GM12891 (cell line): ENCODE measurements at places on chromosomes 7 and 10.

- no peak for DNase-seq
Observed at GRCh38 chr7:82393076-82393839, 50.3 kb downstream of the CACNA2D1 start.

- DNase-seq, result no peak
Observed at GRCh38 chr10:125448596-125448995, 234.4 kb downstream of the TEX36 start.

- no peak for DNase-seq
Observed at GRCh38 chr7:148209643-148210190, 380.8 kb upstream of the C7orf33 start.

- no peak for DNase-seq
Observed at GRCh38 chr10:30017966-30018365, 41.4 kb downstream of the JCAD start.

GRCh38 chr7:66145400-66146104, 30.9 kb downstream of the CRCP start:
- no peak for DNase-seq

GRCh38 chr7:50359258-50359994, 54.9 kb downstream of the IKZF1 start:
- no peak for DNase-seq

GRCh38 chr7:51301806-51302205, 14.8 kb downstream of the COBL start:
- no peak for DNase-seq

- DNase-seq, result no peak
Observed at GRCh38 chr10:12541446-12542067, 192.2 kb downstream of the CAMK1D start.

DNA sequence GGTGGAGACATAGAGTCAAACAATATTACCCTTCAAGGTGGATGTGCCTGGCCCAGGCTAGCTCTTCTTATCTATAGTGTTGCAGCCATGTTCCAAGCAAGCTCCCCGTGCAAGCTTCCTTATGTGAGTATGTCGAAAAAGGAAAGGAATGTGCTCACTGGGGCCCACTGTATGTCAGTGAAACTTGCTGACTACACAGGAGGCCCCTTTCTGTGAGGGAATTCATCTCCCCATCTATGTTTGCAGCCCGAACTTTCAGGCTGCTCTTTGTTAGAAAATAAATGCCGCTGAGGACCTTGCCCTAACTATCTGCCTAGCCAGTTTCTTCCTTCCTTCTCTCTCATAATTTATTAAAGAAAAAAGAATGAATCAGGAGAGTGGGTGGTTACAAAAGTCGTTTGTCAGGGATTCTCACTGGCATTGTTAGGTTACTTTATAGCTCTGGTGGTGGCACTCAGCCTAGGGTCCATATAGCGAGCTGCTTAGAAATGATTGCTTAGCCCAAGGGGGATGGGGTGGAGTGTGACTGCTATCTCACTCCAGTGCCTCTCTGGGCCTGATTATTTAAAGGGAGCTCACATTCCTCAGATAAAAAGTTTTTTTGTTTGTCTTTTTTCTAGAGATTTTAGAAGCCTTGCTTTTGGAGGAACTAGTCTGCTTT, 302.1 kb downstream of the ABCA13 start:
- no peak for DNase-seq

DNA sequence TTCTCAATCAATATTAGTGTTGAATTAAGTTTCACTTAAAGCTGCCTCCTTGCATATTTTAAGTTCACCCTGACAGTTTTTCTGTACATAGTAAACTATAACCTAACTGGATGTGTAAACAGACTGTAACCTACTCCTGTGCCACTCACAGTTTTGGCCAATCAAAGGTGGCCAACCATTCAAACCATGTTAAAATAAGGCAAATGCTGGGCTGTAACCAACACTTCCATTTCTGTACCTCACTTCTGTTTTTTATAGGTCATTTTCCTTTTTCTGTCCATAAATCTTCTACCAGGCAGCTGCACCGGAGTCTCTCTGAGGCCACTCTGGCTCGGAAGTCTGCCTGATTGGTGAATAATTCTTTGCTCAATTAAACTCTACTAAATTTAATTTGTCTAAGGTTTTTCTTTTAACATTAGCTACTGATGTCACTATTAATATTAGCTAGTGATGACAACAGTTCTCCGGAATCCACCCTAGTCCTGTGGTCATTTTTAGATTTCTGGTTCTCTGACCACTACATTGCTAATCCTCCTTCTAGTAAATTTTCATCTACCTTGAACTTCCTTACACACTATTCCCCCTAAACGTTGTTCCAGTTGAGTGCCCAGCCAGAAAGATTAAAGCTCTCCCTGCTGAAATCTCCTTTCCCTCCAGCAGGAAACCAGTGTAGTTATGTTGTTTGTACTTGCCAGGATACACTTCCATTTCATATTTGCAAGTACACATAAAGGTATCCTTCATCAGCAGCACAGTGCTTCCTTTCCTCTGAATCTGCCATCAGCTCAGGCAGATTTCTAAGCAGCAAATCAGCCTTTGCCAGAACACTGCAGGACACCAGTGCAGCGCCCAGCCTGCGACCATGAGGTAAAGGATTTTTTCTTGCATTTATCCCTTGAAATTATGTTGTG, 18.6 kb upstream of the IFIT2 start:
- no peak for DNase-seq

DNA sequence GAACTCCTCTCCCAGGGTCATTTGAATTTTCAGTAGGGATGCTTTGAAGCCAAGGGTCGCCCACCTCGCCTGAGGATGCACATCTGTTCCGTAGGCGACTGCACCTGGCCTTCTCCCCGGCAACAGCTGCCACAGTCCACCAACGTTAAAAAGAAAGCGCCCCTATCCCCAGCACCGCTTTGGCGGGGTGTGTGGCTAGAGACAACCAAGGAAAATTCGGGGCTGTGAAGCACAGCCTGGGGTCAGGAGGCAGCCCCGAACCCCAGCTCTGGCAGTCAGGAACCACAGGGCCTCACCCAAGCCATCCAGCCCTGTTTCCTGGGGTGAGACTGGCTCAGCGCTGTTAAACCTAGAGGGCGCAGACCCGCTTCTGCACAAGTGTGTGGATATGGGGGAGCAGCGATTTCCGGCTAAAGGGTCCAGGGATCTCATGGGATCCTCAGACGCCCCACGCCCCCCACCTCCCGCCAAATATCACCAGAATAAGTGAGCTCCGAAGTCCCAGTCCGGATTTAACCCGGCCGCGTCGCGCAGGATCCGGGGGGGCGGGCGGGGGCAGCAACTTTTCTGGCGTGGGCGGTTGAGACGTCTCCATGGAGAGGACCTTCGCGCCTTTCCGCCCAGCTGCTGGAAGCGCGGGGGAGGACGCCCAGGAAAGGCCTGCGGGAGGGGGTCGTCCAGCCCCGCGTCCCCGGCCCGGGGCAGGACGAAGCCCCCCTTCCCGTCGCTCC, 822 bp downstream of the ZC3HAV1L start:
- peak; percentile 60 for DNase-seq

DNA sequence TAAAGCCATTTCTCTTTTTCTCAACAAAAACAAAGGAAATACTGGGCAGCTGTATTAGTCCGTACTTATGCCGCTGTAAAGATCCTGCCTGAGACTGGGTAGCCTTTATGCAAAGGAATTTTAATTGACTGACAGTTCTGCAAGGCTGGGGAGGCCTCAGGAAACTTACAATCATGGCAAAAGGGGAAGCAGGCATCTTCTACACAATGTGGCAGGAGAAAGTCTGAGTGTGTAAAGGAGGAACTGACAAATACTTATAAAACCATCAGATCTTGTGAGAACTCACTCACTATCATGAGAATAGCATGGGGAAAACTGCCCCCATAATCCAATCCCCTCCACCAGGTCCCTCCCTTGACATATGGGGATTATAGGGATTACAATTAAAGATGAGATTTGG, 264.3 kb downstream of the SEMA3A start:
- no peak for DNase-seq

DNA sequence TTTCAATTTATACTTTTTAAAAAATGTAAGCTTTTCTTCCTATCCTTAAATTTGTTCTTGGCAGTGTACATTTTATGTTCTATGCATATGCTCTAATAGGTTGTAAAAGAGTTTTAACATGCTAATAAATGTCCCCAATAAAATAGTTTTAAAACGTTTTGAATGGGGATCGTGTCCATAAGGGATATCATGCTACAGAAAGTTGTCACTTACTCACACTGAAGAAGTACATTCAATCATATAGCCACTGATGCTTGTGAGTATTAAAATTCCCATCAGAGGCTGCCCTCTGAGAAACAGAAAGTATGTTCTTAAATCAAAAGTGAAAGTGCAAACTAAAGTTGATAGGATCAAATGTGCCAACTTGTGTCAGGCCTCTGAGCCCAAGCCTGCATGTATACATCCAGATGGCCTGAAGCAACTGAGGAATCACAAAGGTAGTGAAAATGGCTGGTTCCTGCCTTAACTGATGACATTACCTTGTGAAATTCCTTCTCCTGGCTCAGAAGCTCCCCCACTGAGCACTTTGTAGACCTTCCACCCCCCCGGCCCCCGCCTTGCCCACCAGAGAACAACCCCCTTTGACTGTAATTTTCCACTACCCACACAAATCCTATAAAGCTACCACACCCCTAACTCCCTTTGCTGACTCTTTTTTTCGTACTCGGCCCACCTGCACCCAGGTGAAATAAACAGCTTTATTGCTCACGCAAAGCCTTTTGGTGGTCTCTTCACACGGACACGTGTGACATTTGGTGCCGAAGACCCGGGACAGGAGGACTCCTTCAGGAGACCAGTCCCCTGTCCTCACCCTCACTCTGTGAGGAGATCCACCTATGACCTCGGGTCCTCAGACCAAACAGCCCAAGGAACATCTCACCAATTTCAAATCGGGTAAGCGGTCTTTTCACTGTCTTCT, 877 bp upstream of the NOD1 start:
- DNase-seq, result no peak

GRCh38 chr7:34728156-34728555, 70.1 kb downstream of the NPSR1 start:
- DNase-seq, result no peak

- DNase-seq, result no peak
Observed at GRCh38 chr10:127148066-127148932, 48.1 kb downstream of the INSYN2A start.

DNA sequence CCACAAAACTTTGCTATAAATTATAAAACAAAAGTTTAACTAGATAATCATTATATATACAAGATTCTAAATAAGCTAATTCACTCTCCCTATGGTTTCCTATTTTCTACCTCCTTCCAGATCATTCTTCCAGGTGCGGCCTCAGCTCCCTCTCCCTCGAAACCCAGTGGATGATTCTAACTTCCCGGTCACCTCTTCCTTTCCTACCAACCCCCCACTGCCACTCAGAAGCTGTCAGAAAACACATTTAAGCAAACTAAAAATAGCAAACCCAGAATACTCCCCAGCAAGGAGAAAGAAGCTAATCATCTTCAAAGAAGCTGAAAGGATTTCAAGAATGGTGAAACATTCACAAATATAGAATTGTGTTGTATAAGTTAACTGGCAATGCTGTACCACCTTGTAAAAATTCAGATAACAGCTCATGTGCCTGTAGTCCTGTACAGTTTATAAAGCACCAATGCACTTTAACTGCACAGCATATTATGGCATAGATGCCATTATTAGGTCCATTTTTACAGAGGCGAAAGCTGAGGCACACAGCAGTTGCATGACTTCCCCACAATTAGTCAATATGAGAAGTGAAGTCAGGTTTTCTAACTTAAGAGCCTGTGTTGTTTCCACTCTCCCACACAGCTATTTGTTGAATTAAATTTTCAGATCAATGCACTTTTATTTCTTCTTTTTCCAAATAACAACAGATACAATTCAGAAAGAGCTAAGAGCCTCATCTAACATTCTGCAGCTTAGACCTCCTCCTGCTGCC, 13.7 kb upstream of the DNTT start:
- no peak for DNase-seq

- DNase-seq, result no peak
Observed at GRCh38 chr10:103861505-103861904, 6.1 kb upstream of the SH3PXD2A start.

DNA sequence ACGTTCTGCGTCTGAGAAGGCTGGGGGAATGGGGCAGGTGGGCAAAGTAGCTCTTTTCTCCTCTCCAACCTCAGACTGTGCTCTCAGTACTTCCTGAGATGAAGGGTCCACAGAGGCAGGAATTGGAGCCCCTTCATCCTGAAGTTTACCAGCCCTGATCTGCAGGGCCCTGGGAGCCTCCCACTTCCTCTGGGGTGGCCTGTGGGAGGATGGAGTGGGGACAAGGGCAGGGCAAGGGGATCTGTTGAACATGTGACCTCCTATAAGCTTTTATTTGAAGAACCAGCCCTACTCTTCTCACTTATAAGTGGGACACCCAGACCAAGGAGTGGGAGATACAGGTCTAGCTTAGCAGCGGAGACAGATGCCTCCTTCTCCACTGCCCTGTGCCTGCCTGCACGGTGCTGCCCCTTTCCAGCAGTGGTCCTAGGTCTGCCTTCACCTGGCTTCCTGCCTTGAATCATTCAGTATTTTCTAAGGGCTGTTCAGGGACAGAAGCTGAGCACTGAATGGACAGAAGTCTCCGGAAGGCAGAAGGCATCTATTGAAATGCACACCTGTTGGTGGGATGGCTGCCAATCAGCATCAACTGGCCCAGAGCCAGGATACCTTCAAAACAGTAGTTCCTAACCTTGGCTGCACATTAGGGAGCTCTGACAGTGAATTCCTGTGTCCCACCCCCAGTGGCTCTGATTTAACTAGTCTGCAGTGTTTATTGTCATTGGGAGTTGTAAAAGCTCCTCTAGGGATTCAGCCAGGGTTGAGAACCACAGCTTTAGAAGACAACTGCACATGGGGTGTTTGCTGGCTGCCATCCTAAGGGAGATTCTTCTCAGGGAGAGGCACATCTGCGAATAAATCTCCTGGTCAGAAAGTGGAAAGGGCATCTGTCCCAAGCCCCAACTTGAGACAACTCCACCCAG, 2.7 kb upstream of the ARHGAP22 start:
- no peak for DNase-seq

GRCh38 chr7:158582089-158582456, 5.5 kb downstream of the PTPRN2 start:
- DNase-seq, result no peak

DNA sequence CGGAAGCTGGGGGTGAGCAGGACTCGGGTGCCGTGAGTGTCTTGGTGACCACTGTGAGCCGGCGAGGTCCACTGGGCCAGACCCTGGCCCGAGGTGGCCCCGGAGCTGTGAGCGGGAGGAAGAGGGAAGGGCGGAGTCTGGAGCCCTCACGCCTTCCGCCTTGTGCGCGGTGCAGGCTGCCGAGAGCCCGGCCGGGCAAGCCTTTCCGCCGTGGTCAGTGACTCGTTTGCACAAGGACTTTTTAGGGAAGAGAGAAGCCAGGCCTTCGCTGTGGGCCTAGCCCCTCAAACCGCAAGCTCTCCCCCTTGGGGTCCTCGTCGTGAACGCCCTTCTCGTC, 40.9 kb upstream of the ZNF32 start:
- DNase-seq, result peak; percentile 35

GRCh38 chr10:43796781-43797180, 148.1 kb upstream of the ZNF32 start:
- DNase-seq, result no peak

- DNase-seq, result no peak
Observed at GRCh38 chr10:69641261-69641980, 11.4 kb downstream of the FAM241B start.
